ENCODE measurements at places on chromosomes 7 and 10.

DNA sequence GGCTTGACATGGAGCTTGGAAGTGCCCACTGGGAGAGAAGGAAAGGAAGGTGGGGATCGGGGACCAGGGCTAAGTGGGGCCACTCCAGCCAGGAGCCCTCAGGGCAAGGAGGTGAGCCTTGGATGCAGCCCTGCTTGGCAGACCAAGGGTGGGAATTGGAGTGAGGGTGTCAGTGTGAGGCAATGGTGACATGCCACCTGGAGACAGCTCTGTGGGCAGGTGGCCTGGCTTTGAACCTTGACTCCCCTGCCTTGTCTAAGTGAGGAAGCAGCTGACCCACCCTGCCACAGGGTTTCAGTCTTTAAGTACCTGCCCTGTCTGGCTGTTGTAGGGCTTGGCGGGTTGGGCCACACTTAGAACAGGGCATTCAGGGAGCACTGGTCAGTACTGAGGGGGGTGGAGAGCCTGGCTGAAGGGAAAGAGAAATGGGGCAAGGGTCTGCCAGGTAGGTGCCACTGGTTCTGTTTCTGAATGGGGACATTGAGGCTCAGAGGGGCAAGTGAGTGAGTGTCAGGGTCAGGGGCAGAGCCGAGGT lies 4.8 kb downstream of the RAMP3 start:
- no peak for DNase-seq

DNA sequence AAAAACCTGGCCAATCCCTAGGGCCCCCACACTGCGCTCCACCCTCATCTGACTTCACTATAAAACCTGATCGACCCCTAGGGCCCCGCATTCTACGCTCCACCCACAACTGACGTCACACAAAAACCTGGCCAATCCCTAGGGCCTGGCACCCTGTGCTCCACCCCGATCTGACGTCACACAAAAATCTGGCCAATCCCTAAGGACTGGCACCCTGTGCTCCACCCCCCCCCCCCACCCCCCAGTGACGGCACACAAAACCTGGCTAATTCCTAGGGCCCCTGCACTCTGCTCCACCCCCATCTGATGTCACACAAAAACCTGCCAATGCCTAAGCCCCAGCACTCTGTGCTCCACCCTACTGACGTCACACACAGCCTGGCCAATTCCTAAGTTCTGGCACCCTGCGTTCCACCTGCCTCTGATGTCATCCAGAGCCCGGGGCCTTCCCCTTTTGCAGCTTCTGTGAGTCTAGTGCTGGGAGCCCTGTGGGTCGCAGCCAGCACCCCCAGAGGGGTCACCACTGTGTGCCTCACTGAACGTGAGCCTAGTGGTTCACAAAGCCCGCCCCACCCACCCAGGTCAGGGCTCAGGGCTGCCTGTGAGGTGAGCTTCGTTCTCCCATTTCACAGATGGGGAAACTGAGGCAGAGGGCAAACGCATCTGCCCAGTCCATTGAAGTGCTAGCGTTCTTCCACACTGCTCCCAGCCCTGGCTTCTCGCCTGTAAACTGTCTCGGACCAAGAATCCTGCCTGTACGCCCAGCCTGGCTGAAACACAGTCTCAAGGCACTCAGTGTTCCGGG lies 40.6 kb downstream of the MICALL2 start:
- DNase-seq: no peak

GRCh38 chr7:128708824-128709223 lies 30.3 kb upstream of the CALU start:
- DNase-seq: no peak

DNA sequence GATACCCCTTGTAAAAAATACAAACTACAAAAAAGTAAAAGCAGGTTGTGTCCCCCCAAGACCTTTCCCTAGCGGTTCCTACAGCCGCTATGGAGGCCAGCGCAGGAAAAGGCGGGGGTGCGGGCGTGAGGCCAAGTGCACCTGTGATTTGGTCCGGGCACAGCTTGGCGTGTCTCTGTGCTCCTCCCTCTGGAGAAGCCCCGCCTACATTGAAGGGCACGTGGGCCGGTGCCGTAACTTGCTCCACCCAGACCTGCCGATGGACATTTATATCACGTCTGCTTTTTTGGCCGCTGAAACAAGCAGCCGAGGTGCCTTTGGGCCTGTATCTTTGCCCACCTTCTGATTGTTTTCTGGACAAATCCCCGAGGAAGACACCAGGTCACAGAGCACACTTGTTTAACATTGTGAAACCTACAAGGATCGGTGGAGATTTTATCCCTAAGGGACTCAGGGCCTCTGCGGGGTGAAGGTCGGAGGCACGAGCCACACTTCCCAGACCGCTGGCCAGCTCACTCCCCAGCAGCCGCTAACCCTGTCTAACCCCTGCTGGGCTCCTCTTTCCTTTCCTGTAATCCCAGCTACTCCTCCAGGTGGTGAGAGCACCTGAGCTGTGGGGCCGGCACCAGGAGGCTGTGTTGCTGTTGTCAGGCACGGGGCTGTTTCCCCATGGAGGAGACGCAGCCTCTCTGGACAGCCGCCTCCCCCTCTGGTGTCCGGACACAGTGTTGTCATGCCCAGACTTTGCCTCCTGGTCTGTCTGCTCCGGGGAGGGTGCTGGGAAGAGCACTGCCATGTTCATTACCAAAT lies 18.8 kb upstream of the INPP5A start:
- no peak for DNase-seq

GRCh38 chr10:98106531-98106930 lies 27.9 kb upstream of the R3HCC1L start:
- no peak for DNase-seq
